ENCODE measurements at places on chromosomes 11 and 22.

DNA sequence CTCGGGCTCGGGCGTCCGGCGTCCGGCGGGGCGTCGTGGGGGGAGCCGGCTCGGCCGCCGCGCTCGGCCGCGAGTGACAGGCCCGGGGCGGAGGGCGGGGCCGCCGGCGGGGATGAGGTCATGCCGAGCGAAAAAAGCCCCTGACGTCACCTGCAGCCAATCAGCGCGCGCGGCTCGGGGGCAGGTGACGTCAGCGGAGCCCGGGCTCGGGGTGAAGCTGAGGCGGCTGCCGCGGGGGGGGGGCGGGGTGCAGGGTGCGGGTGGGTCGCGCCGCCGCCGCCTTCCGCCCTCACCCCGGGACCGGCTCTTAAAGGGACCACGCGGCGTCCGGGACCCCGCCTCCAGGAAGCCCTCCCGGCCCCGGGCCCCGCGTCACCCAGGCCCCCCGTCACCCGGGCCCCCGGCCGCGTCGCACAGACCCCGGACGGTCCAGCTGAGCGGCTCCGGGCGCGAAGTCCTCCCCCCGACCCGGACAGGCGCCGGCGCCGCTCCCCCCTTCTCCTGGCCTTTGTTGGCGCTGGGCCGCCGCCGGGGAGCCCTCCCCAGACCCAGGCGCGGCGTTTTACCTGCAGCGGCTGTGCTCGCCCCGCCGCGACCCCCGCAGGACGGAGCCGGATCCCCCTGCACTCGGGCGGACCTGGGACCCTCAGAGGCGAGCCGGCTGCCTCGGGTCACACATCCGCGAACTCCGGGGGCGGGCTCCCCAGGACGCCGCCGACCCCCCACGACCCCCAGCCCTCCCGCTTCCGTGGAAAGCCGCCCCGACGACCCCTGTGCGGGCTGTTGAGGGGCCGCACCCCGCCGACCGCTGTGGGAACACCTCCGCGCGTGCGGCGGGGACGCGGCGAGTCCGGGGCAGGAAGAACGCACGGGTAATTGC lies at the start of gene DUSP8:
TSS of gene DUSP8 (minus strand) at position 75 of the 880 bp plus-strand sequence. CDS start 6,445 bp downstream, outside the sequence.
- peak; percentile 71 for ATAC-seq

DNA sequence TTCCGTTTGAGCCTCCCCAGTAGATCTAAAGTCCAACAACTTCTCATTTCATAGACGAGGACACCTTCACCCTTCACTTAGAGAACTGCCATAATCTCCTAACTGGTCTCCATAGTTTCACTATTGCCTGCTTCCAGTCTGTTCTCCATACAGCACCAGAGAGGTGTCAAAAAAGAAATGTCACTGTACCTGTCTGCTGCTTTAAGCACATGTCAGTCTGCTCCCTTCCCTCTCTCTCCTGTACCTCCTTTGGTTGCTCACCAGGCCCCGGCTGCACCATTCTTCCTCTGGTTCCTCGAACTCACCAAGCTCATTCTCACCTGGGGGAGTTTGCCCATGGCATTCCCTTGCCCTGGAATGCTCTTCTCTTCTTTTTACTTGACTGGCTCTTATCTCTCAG lies 75.8 kb downstream of the NAV2 start:
- ATAC-seq: no peak

- ATAC-seq: no peak
These were observed 72.1 kb upstream of the BMAL1 start for GRCh38 chr11:13205486-13205885.

DNA sequence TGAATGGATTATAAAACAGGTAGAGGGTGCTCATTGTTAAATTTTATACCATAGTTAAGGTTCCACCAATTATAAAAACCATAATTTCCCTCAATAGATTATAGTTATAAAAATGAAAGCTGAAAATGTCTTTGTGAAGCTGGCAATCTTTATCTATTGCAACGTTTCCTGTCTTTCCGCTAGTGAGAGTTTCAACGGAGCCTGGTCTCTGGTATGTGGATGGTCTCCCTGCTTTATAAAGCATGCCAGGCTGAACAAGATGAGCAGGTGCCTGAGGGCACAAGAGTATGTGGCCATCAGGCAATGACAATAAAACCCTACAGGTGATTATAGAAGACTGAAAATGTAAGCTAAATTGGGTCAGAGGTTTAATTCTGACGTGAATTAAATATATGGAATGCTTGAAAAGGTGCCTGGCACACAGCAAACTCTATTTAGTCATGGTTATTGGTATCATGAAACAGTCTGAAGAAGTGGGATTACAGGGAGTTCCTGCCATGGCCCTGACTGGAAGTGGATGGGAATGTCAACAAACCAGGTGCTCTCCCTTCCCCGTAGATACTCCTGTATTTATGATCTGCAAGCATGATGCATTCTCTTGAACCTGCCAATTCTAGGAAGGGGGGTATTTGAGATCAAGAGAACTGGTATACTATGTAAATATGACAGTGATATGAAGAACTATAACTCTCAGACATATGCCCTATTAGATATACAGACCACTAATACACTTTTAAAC lies 115.7 kb downstream of the ENTHD1 start:
- no peak for ATAC-seq

DNA sequence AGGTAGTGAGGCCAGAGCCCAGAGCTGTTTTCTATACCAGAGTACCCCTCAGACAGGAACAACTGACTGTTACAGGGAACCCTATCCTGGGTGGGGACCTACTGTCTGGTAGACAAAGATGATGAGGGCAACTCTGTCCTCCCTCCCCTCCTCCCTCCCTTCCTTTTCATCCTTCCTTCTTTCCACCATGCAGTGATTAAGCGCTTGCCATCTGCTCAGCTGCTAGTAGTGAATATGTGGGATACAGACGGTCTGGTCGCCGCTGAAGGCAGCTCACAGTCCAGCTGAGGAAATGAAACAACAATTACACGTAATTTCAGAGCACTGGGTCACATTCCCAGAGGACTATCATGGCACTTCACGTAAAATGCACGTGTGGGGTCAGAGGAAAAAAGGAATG lies 597.1 kb downstream of the BUD13 start:
- ATAC-seq: no peak

DNA sequence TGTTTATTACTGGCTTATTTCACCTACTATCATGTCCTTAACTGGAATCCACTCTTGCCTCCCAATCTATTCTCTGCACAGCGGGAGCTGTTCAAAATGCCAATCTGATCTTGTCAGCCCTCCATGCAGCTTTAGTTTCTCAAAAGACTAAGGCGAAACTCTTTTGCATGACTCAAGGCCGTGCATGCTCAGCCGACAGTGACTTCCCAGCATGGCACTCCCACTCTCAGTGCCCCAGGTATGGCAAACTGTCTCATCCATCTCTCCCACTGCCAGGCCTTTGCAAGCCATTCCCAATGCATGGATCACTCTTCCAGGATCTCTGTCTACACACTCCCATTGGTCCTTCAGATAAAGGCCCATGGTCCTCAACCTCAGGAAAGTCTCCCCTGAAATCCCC lies 245.9 kb downstream of the LARGE1 start:
- no peak for ATAC-seq

- no peak for ATAC-seq
These were observed 23.6 kb upstream of the ME3 start for GRCh38 chr11:86696004-86696403.

DNA sequence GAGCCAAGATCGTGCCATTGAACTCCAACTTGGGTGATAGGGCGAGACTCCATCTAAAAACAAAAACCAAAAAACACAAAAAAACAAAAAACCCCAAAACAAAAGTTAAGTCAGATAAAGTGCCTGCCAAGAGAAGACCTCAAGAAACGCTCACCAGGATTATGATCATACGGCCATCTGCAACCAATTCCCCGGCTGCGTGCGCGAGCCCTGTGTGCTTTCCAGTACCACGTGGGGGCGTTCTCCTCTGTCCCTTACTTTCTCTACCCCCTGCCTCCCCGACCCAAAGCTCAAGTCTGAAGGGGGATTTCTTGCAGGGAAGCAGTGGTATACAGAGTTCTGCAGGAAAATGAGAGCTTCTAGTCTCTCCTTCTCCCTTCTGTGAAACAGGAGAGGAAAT lies 10.5 kb upstream of the RPS19BP1 start:
- peak; percentile 41 for ATAC-seq

DNA sequence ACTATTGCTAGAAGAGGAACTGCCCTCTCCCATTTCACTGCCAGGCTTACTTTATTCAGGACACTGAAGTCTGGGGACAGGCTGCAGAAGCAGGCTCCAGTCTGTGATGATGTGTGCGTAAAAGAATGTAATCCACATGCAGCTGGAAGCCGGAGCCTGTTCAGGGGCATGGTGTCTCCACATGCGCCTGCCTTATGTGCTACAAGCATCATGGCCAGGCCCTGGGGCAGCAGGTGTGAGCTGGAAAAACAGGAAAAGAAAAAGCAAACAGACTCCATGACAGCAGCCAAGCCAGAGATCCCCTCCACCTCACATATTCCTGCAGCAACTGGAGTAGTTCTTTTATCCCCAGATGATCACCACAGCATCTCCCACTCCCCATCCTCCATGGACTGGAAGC lies 33.4 kb downstream of the ARFGAP2 start:
- ATAC-seq: no peak

GRCh38 chr11:8234425-8234821 lies 29.3 kb downstream of the LMO1 start:
- no peak for ATAC-seq

GRCh38 chr22:30668386-30668710 lies 673 bp upstream of the DUSP18 start:
- ATAC-seq: no peak

DNA sequence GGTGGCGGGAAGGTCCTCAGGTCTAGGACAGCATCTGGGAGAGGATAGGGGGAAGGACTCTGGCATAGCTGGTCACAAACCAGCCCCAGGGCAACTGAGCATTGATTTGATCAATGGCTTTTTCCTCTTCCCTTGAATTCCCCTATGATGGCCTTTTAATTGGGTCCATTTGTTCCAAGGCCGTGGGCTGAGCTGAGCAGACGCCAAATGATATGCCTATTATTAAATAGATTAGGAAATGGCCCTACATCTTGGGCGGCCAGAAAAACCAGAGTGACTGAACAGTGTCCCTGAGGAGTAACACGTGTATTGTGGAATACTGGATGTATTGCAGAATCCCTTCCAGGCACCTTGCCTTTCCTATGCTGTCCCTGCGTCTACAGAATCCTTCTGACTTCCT lies 26.7 kb upstream of the P2RY6 start:
- no peak for ATAC-seq

DNA sequence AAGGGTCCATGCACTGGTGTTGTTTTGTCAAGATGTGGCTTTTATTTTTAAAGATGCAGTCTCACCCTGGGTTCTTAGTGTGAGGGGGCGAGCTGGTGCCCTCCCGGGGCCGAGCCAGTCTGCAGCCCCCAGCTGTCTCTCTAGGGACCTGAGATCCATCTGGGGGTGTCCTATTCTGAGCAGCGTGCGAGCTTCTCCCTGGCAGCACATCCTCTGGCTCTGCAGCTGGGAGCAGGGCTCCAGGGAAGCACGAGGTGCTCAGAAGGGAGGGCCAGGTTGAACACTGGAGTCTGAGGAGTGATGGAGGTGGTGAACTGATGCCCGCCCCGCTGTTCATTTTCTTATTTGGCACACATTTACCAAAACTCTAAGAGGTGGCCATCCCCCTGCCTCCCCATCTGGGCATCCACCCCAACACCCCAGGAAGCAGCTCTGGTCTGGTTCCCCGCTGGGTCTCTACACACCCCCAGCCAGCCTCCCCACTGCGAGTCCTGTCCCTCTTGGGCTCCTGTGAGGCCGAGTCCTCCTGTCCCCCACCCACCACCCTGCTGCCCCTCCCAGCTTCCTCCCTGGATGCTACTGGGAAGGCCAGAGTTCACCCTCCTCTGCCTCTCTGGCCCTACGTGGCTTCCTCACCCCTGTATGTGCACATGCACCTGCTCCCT lies 956.4 kb downstream of the BRD1 start:
- no peak for ATAC-seq

DNA sequence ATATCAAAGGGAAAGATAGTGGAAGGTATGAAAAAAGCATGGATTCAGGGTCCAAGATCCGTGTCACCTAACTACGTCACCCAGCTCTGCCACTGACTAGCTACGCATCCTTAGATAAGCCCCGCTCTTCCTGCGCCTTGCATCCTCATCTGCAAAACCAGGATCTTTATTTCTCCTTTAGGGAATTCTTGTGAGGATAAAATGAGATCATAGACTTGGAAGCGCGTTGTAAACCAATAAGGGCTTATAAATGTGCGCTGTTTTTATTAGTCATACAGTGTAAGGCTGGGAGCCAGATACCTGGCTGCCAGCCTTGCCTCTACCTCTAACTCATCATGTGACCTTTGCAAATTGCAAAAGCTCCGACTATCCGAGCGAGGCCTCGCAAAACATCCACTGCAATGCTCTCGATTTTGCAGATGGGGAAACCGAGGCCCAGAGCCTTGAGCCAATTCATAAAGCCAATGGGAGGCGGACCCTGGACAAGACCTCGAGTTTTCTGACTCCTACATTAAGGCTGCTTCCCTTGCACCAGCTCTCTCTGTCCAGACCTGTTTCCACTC lies 753 bp downstream of the PRPF19 start:
- peak; percentile 35 for ATAC-seq

GRCh38 chr11:106262852-106263251 lies 185.4 kb downstream of the AASDHPPT start:
- ATAC-seq: no peak

DNA sequence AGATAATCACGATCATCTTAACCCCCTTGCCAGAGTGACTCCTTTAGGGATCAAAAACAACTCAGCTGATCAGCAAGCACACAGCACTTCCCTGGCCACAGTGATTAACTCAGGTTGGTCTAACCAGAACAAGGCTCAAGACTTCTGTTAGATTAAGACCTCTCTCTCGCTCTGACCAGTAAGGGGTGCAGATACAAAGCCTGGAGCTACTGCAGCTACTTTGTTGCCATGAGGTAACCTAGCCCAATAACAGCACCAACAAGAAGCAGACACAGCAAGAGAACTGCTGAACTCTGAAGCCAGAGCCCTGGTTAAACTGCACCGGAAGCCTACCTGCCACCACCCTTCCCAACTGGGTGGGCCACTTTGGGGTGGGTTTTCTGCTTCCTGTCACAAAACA lies 42.0 kb downstream of the LINC01488 start:
- no peak for ATAC-seq

GRCh38 chr11:84358034-84358433 lies 1071.9 kb upstream of the CCDC90B start:
- no peak for ATAC-seq

DNA sequence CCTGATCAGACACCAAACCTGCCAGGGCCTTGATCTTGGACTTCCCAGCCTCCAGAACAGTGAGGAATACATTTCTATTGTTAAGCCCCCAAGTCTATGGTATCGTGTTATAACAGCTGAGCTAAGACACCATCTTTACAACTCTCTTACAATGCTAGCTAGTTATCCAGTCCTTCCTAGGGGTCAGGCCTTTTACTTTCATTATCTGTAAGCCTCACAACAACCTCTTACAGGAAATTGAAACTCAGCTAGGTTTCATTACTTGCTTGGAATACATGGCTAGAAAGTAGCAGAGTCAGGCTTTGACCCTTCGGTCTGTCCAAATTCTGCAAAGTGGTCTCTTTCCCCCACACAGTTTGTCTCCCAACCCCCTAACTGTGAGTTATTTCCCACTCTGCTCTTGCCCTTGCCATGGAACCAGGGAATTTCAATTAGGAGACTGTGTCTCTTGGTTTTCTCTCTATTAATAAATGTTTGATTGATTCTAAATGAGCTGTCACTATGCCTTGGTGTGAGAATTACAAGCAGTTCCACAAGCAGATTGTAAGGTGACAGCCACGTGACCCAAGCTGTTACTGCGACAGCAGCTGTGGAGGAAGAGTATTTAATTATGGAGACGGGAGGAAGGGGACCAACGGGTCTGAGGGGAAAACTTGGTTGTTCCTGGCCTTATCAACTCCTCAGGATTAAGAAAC lies 38.4 kb upstream of the CLMP start:
- peak; percentile 75 for ATAC-seq

Data from activated CD4-positive, CD25-positive, alpha-beta regulatory T cell treated with anti-CD3 and anti-CD28 coated beads, Interleukin-2, amount 50 U/mL, for 24 hours (primary cell).